ENCODE measurements at places on chromosomes 3 and 15.

GRCh38 chr3:15629860-15630597 is 28.5 kb downstream of the BTD start:
- DNase-seq, result no peak

GRCh38 chr3:13172644-13173013 is 99.4 kb upstream of the IQSEC1 start:
- no peak for DNase-seq

GRCh38 chr3:21543380-21544075 is 207.5 kb downstream of the ZNF385D start:
- no peak for DNase-seq

DNA sequence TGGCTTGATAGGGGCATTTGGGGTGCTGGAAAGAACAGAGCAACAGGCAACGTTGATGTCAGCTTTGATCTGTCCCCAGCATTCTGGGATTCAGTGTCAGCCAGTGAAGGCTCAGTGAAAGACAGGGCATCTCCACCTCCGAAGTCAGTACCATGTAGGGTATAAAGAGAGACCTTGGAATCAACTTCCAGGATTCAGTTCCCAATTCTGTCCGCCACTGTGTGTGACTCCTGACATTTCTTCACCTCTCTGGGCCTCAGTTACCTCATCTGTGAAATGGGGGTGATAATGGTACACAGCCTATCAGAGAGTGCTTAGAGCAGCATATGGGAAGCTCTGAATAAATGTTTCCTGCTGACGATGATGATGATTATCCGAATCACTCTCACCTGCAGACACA is 55.6 kb upstream of the FLNB start:
- DNase-seq, result no peak

GRCh38 chr3:152738656-152739055 is 96.3 kb upstream of the P2RY1 start:
- DNase-seq, result peak; percentile 5

DNA sequence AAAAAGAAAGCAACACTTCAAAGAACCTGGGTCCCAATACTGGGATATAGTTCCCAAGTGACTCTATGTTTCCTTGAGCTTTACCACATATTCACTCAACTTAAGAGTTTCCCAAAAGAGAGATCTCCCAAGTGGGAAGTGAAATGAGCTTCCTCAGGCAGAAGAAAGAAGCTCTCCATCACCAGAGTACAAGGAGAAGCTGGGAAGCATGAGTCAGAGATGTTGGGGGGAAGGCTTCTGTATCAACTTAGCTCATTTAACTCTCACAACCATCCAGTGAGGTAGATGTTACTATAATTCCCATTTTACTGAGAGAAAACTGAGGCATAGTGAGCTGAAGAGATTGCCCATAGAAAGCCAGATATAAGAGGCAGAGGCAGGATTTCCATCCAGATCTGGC is 47.0 kb upstream of the TRIM42 start:
- DNase-seq, result no peak

GRCh38 chr3:179233043-179233442 is 17.9 kb downstream of the KCNMB3 start:
- DNase-seq, result no peak

GRCh38 chr3:107579371-107579770 is 56.6 kb downstream of the BBX start:
- no peak for DNase-seq

DNA sequence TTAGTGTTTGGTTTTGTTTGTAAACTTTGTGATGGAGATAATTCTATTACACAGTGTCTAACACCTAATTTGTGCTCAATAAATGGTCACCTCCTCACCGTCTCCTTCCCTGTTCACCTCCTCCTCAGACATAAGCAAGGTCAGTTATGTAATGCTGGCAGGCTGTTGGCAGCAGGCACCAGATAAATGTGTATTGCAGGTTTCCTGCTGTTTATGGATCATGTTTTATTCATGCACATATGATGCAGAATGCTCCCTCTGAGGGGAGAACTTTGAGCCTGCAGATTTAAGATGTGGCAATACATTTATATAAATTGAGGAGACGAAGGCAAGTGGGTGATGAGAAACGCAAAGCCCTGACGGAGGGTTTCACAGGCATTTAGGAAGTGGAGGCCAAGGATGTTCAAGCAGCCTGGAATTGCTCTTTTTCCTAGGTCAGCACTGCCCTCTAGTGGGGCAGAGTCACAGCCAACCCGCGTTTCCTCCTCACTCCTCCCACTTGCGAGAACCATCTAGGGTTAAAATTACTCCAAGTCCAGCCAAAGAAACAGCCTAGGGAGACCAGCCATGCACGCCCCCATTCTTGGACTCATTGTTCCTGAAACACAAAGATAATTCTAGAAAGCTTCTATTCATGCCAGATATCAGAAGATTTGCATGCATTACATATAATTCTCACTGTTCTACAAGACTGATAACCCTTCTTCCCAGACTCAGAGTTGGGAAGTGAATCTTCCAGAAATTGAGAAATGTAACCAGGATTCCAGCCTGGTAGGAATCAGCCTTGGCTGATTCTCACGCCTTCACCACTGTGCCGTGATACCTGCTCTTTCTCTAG is 228.7 kb downstream of the SLCO3A1 start:
- DNase-seq, result no peak

GRCh38 chr3:66138336-66139313 is 82.2 kb upstream of the SLC25A26 start:
- DNase-seq, result no peak

- no peak for DNase-seq
Observed at GRCh38 chr15:94246016-94246415, 14.7 kb downstream of the MCTP2 start.

DNA sequence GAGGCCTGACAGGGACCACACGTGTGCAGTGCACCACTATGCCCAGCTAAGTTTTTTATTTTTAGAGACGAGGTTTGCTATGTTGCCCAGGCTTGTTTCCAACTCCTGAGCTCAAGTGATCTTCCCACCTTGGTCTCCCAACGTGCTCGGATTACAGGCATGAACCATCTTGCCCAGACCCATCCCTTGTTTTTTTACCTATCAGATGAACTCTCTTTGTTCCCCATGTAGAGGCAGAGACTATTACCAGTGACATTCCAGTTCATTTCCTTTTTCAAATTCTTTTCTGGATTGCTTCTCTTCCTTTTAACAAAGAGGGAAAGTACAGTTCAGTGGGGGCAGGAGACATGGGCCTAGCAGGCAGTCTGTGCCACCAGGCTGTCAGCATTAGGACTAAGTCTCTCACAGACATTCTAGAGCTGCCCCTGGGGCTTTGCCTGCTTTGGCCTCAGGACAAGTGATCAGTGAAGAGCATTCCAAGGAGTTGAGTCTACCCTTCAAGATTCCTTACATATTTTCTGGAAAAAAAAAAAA is 103.5 kb upstream of the SLC7A14 start:
- peak; percentile 82 for DNase-seq

DNA sequence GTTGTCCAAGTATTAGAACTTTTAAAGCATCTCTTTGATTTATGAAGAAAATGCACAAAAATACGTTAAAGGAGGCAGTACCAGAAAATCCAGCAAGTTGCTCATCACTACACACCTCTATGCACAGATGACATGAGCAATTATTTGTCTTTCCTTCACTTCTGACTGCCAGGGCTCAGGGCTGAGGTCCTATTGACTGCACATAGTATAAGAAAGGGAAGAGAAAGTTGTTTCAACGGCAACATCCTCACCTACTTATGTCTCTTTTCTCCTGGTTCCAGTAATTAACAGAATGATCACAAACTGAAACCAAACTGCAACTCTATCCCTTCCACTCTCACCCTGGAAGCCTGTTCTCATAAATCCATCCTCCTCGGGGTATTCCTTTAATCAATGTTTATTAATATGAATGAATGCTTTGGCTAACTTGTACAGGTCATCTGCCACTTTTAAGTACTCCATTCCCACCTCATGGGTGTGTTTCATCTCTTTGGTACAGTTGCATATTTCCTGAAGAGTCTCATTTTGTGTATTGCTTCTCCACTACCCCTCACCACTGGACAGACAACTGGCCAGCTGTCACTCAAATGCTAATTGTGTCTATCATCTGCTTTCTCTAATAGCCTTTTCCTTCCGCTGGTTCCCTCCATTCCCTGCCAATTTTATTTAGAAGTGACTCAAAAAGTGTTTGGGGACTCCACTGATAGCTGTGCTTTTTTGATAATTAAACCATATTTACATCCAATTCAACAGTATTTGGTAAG is 34.5 kb downstream of the RAB27A start:
- DNase-seq, result no peak

- no peak for DNase-seq
Observed at GRCh38 chr15:101441696-101442095, 47.8 kb downstream of the PCSK6 start.

GRCh38 chr15:51180011-51180410 is 85.3 kb upstream of the TNFAIP8L3 start:
- no peak for DNase-seq

DNA sequence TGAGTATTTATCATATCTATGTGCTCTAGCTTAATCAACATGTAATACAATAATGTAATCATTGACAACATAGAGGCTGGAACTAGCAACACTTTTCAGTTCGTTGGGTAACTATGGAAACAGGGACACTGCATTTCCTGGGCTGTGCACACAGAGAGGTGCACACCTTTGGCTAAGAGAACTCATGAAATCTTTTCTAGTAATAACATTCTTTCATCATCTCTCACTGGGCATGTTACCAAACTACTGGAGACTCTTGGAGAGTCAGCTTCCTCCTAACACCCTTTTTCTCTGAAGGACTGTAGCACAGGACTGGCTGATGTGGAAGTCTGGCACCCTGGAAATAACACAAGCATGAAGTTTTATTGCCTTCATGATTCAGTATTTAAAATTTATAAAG is 135.6 kb downstream of the KCNMB2 start:
- DNase-seq, result no peak

GRCh38 chr3:140508550-140508949 is 169.3 kb upstream of the TRIM42 start:
- no peak for DNase-seq

- no peak for DNase-seq
Observed at GRCh38 chr3:108093616-108094015, 2.8 kb upstream of the CD47 start.

GRCh38 chr3:8371085-8371551 is 130.5 kb upstream of the LMCD1 start:
- peak; percentile 48 for DNase-seq

DNA sequence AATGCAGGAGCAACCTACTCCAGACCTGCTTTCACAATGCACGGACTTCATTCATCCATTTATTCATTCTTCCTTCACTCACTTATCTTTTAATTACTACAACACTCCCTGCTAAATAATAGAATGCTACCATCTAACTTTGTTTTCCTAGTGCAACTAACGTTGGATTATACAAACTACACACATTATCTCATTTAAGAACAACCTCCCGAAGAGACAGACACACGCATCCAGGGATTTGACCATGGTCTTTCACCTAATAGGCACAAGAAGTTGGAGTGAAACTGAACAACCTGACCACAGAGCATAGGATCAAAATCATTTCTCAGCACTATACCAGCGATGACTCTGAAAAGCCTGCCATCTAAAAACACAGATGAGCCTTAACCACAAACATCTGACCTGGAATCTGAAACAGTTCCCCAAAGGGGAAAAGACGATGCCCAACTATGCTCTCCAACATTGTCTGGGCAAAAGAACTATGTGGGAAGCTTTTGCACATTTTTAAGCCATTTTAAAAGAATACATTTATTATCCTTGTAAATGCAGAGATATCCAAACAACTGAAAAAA is 21.0 kb downstream of the ZNF385D start:
- DNase-seq, result peak; percentile 41

DNA sequence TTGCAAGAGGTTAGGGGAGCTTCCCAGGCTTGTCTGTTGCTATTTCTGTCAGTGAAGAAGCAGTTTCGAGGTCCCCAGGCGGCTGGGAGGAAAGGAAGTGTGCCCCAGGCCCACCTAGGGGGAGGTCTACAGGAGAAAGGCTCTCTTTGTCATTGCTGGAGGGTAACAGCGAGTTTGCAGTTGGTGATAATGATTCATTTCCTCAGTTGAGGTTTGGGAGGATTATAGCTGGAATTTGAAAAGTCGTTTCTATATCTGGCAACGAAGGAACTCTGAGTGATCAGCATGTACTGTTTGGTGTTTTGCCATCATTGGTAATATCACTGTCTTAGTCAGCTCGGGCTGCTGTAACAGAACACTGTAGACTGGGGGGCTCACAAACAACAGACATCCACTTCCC is 65.5 kb upstream of the UBE3A start:
- peak; percentile 40 for DNase-seq

- DNase-seq, result no peak
Observed at GRCh38 chr3:173733029-173733652, 335.6 kb downstream of the NLGN1 start.

DNA sequence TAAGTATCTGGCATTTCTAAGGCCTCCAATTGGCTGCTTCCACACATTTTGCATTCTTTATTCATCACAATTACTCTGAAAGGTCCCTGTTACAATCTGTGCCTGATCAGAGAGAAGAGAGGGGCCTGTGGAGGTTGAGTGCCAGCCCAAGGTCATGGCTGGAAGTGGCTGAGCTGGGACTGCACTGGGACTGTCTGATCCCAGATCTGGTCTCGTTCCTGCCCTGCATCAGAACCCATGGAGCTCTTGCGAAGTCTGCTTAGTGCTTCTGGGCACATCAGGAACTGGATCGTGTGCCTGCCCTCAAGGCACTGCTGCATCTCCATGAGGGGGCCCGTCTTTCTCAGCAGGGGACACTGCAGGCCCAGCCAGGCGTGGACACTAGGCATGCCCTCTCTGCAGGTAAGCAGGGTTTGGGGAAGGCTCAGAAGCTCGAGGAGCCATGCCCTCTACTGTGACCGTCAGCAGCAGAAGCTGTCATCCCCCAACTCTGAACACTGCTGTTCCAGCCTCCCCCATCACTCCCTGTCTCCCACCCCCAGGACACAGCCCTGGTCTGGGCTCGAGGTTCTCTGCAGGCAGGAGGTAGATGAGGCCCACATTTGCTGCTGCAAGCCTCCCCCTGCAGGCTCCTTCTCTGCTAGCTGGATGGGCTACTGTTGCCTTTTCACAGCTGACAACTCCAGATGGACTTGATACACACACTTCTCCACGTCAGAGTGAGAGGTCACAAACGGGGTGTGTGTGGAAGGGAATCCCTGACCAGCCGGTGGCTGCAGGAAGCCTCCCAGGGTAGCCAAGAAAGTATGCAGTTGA is 96.5 kb upstream of the PRR23E start:
- DNase-seq, result no peak

- DNase-seq, result no peak
Observed at GRCh38 chr3:72720566-72720965, 127.7 kb downstream of the SHQ1 start.

DNA sequence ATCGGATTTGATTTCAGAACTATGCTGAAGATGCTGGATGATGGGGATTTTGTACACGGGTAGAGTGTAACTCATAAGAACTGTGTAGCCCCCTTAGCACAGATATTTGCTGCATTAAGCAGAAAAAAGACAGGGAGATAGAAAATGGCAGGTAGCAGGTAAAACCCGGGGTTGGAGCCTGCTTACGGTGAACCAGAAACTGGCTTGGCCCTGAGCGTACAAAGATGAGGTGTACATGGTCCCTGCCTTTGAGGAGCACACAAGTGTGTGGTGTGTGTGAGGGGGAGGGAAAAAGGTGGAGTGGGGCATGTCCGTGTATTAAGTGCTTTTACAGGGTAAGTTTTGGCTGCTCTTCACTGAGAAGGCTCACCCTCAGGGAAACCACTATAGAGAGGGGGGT is 3.5 kb downstream of the LPP start:
- no peak for DNase-seq

All from non-pigmented ciliary epithelial cell (primary cell).